ENCODE measurements at places on chromosomes 4 and X.

DNA sequence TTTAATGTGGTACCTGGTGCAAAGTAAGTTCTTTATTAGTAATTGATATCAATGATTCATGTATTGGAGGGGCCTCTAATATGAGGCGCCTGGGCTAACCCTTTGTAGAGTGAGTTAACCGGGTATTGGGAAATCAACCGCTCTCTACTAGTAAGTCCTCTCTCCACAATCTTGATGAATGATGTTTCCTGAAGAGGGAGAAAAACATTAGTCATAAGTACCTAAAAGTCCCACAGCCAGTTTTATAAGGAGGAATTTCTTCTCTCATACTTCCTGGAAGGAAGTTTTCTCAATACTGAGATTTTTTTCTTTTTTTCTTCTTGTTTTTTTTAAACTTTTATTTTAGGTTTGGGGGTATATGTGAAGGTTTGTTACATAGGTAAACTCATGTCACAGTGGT lies 62.3 kb downstream of the AGTR2 start:
- DNase-seq: no peak

GRCh38 chr4:4271912-4272311 lies 18.0 kb downstream of the LYAR start:
- DNase-seq: no peak

GRCh38 chr4:141402712-141403111 lies 182.0 kb downstream of the ZNF330 start:
- DNase-seq: no peak

GRCh38 chr4:6282314-6282771 lies 12.7 kb downstream of the WFS1 start:
- no peak for DNase-seq

All from stimulated activated CD8-positive, alpha-beta memory T cell treated with anti-CD3 and anti-CD28 coated beads, Interleukin-4, amount 100 ng/mL, for 1 hour (primary cell).